Right cardiac atrium (tissue), 5 donors: ENCODE measurements at places on chromosomes 3 and 15. TPM values are rescaled to one million over a fixed set of nuclear protein-coding genes. Genes with fewer than 3 reads are reported as not detected.

The NTRK3 gene
- polyA plus RNA-seq, result 3.6 TPM

The USF3 gene
- 6.3 TPM for polyA plus RNA-seq

The KCNH8 gene
- 0.11 TPM for polyA plus RNA-seq

The SHC4 gene
- polyA plus RNA-seq, result 2.4 TPM
